Activated CD4-positive, alpha-beta T cell treated with anti-CD3 and anti-CD28 coated beads for 4 hours (primary cell): ENCODE measurements at places on chromosomes 11 and 22.

DNA sequence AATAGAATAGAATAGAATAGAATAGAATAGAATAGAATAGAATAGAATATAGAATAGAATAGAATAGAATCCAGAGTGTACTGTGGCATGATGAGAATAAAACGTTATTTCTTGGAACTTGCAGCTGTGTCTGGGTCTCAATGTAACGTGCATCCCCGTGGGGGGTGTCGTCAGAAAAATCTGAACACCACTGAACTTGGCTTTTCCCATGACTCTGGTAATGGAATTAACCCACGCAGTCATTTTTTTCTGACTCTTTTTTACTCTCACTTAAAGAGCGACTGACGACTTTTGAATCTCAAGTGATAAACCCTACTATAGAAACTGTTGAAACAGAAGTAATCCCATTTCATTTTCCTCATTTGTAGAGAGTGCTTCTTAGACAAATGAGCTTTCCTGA is 92.4 kb upstream of the BID start:
- DNase-seq, result no peak

- DNase-seq, result no peak
Observed at GRCh38 chr22:42560781-42561180, 7.0 kb downstream of the SERHL2 start.

GRCh38 chr22:42343531-42344081 is 73.2 kb upstream of the TCF20 start:
- DNase-seq, result peak; percentile 28

GRCh38 chr11:35061516-35062440 is 77.2 kb upstream of the CD44 start:
- no peak for DNase-seq

- DNase-seq, result no peak
Observed at GRCh38 chr11:45622861-45623260, 42.6 kb downstream of the CHST1 start.

DNA sequence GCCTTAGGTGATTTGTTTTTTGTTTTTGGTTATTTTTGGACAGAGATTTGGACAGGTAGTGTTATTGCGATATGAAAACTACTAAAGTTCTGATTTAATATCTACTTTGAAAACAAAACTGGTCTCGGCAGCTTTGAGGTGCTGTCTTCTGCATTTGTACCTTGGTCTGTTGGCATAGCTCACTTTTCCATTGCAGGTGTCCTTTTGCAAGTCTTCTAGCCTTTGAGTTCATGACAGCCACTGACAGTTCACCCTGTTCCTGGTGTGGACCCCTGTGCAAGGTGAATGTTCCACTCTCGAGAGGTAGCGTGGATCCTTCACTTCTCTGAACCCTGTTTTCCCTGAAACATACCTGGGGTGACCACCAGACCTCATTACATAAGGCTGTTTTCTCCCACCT is 44.9 kb upstream of the ST14 start:
- DNase-seq, result no peak

GRCh38 chr11:76600124-76600655 is 70.4 kb downstream of the LRRC32 start:
- no peak for DNase-seq

GRCh38 chr11:37747121-37747520 is 1149.1 kb upstream of the RAG2 start:
- no peak for DNase-seq

DNA sequence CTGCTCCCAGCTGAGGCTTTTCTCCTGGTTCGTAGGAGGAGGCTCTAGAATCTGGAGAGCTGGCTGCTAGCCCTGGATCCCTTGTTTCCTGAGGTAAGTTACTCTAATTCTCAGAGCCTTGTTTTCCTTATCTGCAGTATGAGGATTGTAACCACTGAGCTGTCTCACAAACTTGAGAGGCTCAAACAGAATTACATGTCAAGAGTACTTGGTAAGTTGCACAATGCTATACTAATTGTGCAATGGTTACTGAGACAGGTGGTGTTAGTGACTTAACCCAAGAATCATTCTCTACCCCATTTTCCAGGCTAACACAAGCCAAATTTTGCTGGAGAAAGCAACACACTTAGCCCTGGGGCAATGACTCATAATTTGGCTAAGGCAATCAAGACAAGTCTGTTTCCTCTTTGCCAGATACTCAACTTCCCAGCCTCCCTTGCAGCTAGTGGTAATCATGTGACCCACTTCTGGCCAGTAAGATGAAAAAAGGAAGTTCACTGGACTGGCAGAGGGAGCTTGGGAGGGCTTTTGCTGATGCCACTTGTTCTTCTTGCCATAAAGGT is 348.0 kb downstream of the TENM4 start:
- no peak for DNase-seq

DNA sequence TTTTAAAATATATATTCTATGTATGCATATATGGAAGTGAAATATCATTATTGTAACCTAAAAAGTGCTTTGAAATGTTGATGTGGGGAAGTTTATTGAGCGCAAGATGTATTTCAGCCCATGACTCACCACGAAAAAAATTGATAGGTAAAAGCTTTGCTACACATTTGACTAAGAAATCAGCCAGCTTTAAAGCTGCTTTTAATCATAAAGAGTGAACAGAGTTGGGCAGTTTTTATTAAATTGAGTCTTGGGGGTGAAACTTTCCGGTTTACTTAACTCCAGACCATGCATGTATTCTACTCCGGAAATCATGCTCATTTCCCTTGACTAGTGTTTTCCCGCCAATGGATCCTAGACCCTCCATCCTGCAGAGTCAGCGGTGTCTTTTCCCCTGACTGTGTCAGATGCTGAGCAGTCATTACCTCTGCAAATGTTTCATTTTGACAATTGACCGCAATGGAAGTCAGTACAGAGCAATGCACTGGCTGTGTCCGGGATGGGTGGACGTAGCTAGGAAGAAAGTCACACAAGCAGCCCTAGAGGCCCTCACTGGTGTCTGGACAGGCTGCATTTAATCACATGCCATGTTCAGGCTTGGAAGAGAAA is 47.2 kb upstream of the MPEG1 start:
- no peak for DNase-seq

DNA sequence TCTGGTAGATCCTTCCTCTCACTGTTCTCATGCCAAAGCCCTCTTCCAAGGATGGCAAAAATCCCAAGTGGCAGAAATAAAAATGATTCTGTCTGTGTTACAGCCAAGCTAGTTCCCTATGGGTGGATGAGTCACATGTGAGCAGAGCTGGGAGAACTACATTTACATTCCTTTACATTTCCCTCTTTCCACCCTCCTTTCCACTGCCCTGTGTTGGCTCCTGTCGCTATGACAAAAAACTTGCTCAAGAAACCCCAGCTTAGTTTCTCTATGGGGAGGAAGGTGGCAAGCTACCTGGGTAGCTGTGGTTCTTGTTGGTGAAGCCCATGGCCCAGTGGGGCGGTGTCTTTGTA is 10.2 kb upstream of the DDB2 start:
- DNase-seq, result no peak
